Stimulated activated CD4-positive, alpha-beta T cell treated with anti-CD3 and anti-CD28 coated beads, Interleukin-2, amount 100 ng/mL, for 48 hours (primary cell): ENCODE measurements at places on chromosomes 7 and 10.

DNA sequence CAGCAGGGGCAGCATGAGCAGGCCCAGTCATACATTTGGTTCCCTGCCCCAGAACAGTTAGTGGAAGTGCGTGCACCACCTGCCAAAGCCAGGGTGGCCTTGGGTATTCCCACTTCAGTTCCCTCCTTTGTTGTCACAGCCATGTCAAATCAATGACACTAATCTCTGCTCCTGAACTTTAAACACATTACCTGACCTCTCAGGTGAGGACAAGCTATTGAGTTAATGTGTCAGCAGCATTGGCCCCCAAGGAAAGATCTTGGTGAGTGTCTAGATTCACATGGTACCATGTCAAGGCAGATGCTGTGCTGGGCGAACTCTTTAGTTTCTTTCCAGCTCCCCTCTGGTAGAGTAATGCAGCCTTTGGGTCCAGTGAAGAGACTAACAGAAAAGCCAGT, 2.1 kb downstream of the CYP3A5 start:
- no peak for DNase-seq

DNA sequence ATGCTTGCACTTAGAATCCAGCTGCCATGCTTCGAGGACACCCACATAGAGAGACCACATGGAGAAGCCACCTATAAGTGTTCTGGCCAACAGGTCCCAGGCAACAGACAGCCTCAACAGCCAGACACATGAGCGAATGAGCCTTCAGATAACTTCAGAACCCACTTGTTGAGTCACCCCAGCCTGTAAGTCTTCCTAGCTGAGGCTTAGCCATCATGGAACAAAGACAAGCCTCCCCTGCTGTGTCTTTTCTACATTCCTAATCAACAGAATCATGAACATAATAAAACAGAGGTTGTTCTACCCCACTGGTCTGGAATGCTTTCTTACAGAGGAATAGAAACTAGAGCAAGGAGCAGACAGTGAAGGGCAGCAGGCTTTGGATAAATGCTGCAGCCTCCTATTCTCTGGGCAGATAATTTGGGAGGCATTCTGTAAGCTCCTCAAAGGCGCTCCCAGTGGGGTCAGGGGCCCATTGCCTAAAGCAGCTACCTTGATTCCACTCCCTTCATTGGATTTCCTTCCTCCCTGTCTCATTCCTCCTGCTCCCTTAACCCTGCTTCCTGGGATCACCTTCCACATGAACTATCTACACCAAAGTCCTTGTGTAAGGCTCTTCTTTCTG, 4.6 kb downstream of the TLL2 start:
- DNase-seq, result no peak

GRCh38 chr10:60114765-60115586, 208.6 kb upstream of the CCDC6 start:
- no peak for DNase-seq

DNA sequence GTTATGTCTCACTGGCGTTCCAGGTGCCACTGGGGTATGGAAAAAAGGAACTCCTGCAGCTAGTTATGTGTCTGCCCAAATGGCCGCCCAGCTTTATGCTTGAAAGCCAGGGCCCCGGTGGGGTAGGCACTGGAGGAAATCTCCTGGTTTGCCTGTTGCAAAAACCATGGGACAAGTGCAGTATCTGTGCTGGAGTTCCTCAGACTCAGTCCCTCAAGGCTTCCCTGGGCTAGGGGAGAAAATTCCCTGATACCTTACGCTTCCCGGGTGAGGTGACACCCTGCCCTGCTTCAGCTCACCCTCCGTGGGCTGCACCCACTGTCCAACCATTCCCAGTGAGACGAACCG, 90.3 kb upstream of the CDK6 start:
- DNase-seq, result no peak

DNA sequence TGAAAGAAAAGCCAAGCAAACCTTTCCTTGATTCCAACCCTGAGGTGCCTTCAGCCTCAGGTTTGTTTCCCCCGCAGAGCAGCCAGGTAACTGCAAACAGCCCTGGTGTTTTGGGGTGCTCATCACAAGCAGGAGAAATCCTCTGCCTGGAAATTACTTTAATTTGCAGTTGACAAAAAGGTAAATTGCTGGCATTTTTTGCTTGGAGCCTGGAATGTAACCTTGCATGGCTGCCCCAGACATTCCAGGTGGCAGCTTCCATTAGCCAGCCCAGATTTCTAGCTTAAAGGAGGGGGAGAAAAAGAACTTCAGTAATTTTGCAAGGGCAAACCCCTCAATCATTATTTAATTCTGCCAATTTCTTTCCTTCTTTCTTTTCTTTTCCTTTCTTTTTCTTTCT, 194.4 kb downstream of the MYOF start:
- DNase-seq, result no peak

GRCh38 chr7:50355817-50356178, 51.3 kb downstream of the IKZF1 start:
- no peak for DNase-seq

DNA sequence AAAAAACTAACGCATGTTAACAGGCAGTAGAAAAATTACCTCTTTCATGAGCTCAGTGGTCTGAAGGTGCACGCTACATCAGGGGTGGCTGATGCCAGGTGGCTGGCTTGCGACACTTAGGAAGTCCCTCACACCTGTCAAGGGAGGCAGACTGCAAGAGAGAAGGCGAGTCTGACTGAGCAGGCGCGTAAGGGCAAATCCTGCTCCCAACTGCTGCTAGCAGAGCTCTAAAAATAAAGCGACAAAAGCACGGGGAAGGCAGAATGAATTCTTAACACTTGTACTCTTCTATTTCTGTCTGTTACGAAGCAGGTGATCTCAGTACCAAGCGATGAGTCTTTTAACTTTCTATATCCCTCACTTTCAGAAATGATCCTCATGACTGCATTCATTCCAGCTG, 33.1 kb downstream of the CACNA2D1 start:
- no peak for DNase-seq

DNA sequence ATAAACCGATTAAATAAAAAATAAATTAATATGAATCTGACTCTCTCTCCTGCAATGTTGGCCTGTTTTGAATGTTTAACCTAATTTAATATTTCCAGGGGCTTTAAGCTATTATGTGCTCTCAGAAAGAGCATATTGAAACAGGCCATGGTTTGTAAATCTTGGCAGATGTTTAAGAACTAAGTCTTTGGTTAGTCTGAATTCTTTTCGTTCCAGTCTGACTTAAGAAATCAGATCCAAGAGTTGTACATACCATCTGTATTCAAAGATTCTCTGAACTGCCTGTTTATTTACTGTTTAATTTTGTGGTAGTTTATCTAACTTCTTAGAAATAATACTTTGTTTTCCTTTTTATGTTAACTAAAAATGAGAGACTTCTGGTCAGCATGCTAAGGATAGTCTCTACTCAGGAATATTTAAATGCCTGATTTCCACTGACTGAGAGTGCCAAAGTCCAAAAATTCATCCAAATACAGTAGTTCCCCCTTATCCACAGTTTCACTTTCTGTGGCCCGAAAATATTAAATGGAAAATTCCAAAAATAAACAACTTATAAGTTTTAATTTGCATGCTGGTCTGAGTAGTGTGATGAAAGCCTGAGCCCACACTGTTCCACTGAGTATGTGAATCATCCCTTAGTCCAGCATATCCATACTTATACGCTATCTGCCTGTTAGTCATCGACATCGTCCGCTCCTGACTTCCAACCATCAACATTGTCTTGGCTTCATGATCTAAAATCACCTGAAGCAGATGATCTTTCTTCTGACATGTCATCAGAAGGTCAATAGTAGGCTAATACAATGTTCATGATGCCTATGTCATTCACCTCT, 238.1 kb upstream of the CSTF2T start:
- DNase-seq, result no peak

- no peak for DNase-seq
Measured at GRCh38 chr7:12133865-12134264, 77.2 kb upstream of the TMEM106B start.

GRCh38 chr7:152862006-152862405, 102.5 kb downstream of the ACTR3B start:
- DNase-seq, result no peak

- no peak for DNase-seq
Measured at GRCh38 chr7:100825751-100826513, 1.4 kb downstream of the EPHB4 start.

DNA sequence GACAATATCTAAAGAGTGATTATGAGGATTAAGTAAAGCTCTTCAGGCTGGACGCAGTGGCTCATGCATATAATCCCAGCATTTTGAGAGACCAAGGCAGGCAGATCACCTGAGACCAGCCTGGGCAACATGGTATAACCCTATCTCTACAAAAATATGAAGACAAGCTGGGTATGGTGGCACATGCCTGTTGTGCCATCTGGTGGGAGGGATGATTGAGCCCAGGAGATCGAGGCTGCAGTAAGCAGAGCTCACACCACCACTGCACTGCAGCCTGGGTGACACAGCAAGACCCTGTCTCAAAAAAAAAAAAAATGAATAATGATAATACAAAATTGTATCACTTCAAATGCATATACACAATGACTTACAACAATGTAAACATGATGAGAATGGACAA, 195.6 kb upstream of the AUTS2 start:
- DNase-seq, result no peak

DNA sequence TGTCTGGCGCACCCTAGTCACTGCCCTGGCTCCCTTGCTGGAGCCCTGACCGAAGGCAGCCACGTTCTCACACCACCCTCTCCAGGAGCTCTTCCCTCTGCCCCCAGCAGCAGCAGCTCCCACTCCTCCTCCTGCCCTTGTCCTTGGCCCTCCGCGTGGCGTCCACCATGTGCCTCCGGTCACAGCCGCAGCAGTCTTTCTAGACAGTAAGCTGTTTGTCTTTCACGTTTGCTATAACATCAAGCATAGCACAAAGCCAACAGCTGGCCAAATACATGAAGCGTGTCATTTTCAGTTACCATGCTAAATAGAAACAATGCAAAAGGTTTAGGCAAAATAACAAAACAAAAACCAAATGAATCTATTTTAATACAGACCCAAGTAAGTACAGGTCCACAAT, 3.3 kb downstream of the PITRM1 start:
- DNase-seq, result no peak

GRCh38 chr7:37285706-37286453, 162.8 kb downstream of the ELMO1 start:
- no peak for DNase-seq

DNA sequence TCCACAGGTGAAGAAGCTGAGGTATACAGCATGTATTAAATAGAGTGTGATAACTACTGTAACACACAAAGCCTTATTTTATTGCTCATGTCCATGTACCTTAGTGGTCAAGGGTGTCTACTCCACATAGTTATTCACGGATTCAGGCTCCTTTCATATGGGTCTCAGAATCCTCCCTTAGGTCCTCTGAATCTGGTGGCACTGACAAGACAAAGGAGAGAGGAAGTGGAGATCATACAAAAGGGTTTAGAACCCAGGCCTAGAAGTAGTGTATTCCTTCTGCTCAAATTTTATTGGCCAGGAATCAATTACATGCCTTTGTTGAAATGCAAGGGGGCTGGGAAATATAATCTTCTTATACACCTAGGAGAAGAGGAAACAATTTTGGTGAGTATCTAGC, 164.6 kb downstream of the PTEN start:
- no peak for DNase-seq

GRCh38 chr7:55563596-55564325, 8.5 kb downstream of the VOPP1 start:
- no peak for DNase-seq

GRCh38 chr10:101783736-101784118, 481 bp upstream of the NPM3 start:
- DNase-seq, result no peak

DNA sequence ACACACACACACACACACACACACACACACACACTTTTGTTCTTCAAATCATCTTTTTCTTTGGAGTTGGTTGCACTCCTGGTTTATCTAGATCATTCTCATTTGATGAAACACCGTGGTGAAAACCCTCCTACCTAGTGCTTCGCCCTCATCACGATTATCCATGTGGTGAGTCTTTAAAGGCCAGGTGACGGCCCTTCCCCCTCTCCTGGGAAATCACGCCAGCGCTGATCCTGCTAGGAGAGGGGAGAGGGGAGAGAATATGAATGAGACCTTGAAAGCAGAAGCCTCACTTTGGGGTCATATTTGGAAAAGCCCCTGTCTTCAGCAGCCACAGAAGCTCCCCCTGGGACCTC, 103.9 kb upstream of the LRRC4 start:
- DNase-seq, result no peak

DNA sequence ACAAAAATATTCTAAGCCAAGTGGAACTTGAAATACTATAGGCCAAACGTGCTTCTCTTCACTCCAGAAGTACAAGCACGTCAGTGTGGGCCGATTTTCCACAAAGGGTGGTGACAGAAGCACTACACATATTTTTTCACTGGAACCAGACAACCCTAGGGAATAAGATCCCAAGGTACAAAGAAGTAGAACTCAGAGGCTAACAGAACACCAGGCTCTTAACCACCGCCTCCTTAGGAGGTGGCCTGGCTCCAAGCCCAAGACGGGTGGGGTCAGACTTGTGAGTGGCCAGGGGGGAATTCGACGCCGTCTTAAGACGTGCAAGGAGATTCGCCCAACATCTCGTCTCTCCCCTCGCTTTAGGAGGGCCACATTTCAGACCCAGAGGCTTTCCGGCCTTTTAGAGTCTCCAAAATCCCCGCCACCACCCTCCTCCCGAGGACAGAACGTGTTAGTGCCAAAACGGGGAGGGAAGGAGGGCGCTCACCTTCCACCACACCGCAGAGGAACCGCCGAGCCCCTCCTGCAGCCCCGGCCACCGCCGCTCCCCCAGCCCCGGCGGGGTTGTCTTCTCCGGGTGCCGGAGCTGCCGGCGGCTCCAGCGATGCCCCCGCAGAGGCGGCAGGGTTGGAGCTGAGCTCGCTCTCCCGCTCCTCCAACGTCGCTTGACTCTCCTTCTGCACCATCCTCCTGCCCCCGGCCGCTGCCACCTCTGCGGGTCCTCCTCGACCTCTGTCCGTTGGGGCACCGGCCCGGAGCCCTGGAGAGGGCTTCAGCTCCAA, 716 bp downstream of the OGA start:
- peak; percentile 35 for DNase-seq

GRCh38 chr10:33616956-33617355, 282.5 kb upstream of the NRP1 start:
- no peak for DNase-seq

GRCh38 chr10:114096864-114097263, 53.2 kb downstream of the ADRB1 start:
- DNase-seq, result no peak

- no peak for DNase-seq
Measured at GRCh38 chr7:101550641-101551541, 78.2 kb downstream of the MYL10 start.

GRCh38 chr10:91117505-91117904, 103.0 kb upstream of the PCGF5 start:
- no peak for DNase-seq

- DNase-seq, result no peak
Measured at GRCh38 chr10:60454336-60454735, 64.7 kb upstream of the ANK3 start.

GRCh38 chr7:158655507-158655906, 49.1 kb downstream of the NCAPG2 start:
- no peak for DNase-seq

GRCh38 chr10:91146146-91146545, 74.3 kb upstream of the PCGF5 start:
- DNase-seq, result no peak
